ENCODE measurements at places on chromosomes 5 and 9.

DNA sequence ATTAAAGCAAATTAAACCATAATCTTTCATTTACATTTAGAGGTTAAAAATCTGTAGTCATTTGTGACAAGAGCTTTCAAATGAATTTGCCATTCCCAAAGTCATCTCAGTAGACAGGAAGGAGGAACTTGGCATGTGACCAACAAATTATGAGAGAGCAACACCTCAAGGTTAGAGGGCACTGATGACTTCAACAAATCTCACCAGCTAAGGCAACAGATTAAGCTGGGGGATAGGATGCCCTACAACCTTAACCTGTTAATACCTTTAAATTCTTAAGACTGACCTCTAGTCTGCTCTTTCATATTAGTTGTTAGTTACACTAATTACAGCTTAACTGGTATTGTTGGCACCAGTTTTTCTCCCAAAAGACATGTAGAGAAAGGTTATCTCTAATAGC, 18.4 kb downstream of the POU5F2 start:
- DNase-seq, result peak; percentile 52

DNA sequence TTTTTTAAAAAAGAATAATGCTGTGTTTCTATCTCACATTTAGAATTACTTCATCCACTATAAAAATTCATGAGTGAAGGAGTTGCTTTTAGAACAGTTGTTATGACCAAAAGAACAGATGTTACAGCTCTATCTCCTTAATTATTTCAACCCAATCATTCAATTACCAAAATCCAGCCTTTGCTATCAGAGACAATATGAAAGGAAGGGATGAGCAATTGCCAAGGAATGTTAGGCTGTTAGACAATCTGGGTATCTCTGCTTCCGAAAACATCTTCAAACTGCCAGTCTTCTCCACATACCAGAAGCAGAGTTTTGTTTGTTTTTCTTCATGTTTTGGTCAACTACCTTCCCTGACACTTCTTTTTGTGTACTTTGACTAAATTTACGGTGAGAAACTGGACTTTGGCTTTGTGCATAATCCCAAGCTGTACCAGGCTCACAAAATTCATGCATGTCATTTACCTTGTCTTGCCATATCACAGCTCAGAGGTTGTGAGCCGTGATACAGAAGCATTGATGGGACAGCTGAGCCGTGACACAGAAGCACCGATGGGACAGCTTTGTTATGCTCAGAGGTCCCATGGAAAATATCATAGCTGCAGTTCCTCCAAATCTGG, 405.5 kb downstream of the KIF4B start:
- DNase-seq, result no peak

DNA sequence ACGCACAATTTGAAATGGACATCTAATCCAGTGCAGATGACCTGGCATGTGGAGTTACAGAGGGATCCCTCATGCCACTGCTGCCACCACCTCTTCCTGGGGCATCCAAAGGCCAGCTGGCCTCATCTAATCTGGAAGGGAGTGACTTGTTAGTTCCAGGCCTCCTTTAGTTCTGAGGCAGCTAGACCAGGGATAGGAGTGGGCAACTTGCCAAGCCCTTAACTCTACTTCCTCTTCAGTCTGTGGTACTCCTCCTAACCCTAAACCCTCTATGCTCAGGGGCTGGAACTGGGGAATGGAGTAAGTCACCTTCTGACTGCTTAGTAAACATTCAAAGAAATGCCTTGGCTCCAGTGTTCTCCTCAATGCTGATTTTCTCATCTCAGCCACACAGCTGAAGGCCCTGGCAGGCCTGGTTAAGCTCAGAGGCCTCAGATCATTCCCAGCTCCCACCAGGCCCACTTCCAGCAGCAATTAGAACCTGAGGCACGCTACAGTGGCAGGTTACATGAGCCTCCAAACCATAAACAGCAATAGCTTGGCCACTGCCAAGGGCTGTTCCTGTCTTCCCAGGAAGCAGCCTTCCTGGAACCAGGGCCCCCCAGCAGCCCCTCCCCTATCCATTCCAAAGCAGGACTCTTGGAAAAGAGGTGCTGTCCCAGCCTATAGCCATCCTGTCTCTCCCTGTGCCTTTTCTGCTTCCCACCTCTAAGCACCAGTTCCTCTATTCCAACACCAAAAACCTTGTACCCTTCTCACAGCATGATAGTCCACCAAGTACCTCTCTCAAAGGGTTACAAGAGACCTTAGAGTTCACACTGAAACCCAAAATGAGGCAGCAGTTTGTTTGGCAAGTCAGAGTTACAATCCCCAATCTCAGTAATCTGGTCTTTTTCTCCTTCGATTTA, 2.0 kb downstream of the EIF4EBP3 start:
- DNase-seq, result no peak

- DNase-seq, result no peak
Measured at GRCh38 chr5:36630201-36631145, 24.1 kb downstream of the SLC1A3 start.

DNA sequence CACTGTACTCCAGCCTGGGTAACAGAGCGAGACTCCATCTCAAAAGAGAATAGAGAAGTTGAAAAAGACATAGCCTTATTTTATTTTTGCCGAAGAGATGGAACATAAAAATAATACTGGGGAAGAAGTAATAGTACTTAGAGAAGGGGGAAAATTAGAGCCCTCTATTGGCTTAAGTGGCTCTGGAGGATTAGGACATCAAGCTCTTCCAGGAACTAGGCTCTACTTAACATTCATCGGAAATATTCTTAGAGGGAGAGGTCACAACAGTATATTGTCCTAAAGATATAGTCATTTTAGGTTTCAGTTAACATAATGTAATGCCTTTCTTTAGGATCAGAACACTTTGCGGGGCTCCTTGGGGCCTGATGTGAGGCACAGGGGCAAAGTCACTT, 86.0 kb upstream of the PLPP1 start:
- no peak for DNase-seq

GRCh38 chr9:106962615-106963363, 99.8 kb downstream of the ZNF462 start:
- no peak for DNase-seq

GRCh38 chr5:172119921-172120688, 67.9 kb downstream of the STK10 start:
- no peak for DNase-seq

- DNase-seq, result peak; percentile 68
Measured at GRCh38 chr5:108380531-108381349, 1.2 kb downstream of the FBXL17 start.

DNA sequence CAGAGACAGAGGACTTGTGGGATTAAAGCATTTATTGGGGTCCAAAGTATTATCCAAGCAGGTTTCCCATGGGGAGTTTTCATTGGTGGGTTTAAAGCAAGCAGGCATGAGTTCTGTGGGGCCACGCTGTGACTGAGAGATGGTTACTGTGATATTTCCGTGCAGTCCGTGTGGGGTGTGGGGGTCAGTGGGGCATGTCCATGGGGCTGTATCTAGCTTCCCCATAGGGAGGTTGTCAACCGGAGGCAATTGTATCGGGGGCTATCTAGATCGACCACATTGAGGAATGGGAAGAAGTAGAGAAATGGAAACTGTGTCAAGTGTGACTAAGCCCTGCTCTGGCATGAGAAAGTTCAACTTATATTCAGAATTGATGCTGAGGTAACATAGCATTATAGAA, 7.1 kb upstream of the RPS23 start:
- DNase-seq, result no peak

DNA sequence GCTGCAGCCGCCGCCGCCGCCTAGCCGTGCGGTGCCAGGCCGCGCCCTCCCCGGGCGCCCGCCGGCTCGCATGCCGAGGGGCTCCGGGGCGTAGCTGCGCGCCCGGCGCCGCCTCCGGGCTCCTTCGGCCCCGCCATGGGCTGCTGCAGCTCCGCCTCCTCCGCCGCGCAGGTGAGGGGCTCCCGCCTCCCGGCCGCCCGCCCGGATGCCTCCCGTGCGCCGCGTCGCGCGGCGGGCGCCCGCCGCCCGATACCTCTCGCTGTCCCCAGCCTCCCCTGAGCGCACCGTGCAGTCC, 230 bp downstream of the SLC44A1 start:
- DNase-seq, result no peak

- DNase-seq, result no peak
Measured at GRCh38 chr5:1897386-1897785, 14.7 kb upstream of the IRX4 start.

GRCh38 chr9:32978051-32978450, 23.4 kb downstream of the APTX start:
- DNase-seq, result no peak

DNA sequence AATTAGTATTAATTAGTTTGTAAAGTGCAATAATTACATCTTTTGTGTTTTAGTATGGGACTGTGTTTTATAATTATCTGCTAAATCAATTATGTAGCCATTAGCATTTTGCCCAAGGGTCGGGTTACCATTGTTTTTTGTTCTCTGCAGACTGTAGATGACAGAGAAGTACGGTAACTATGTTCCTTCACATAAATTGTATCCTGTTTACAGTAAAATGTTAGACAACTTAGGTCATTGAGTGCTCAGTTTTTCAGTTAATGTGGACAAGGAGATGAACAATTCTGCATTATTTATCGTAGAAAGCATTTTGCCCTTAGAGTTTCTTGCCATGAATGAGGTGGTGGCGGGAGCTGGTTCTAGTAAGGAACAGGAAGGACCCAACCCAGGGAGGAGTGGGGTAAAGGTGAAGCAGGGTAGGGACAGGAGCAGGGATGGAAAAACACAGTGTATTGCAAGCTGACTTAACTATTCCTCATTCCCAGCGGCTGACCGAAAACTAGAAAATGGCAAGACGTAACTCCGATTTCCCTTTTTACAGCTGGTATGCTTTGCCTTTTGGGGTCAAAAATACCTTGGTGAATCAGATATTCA, 243.7 kb upstream of the SLC24A2 start:
- no peak for DNase-seq

- DNase-seq, result peak; percentile 66
Measured at GRCh38 chr9:134215699-134216448, 51.5 kb upstream of the RNU6ATAC start.

DNA sequence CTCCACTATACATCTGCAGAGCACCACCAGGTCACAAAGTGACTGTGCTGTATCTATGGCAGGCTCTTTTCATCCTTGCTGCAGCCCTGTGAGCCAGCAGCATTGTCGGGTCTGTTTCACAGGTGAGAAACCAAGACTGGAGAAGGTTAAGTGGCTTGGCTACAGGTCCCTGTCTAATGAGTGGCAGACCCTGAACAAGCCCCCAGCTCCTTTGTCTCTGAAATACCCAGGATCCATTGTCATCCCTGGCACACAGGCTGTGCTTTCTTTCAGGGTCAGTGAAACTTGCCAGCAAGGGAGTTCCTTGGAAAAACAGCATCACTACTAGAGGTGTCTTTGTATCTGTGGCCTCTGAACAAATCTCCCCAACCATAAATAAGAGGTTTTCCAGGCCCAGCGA, 27.6 kb upstream of the CXCL14 start:
- no peak for DNase-seq

DNA sequence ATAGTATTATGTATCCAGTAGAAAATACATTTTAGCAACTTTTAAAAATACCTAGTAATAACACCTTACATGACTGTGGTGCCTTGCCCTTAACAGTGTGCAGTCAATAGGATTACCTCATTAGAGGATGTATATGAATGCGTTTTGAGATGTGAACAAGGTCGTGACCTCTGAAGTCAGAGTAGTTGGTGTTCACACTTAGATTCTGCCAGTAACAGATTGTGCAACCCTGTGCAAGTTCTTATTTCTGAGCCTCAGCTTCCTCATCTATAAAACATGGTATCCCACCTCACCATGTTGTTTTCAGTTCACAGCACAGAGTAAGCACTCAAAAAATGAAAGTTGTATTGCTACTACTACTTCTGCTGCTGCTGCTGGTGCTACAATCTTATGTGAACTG, 347.3 kb downstream of the KDM4C start:
- DNase-seq, result no peak

- no peak for DNase-seq
Measured at GRCh38 chr9:8521112-8521511, 721.5 kb upstream of the DMAC1 start.

DNA sequence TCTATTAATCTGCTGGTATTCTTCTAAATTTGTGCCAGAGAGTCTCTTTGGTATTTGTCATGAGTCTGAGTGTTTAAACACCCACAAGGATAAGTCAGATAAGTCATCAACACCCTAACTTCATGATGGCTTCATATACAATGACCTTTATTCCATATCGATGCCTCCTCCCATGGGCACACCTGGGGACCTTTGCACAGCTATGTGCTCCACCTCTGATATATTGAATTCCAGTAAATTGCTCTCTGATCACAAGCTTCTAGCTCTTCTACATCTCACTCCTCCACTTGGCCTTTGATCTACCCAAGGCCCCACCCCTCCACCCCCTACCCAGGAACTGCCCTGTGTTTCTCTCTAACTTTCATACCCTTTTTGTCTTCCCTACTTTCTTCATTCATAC, 102.7 kb upstream of the MIER3 start:
- peak; percentile 82 for DNase-seq
